ENCODE measurements at places on chromosomes 3 and 15.

DNA sequence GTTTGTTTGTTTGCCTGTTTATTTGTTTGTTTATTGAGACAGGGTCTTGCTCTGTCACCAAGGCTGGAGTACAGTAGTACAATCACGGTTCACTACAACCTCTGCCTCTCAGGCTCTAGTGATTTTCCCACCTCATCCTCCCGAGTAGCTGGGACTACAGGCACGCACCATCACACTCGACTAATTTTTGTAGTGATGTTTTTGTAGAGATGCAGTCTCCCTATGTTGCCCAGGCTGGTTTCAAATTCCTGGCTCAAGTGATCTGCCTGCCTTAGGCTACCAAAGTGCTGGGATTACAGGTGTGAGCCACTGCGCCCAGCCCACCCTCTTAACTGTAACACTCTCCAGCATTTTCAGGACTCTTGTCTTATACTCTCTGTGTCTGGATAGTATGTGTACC lies 26.7 kb downstream of the PLD1 start:
- no peak for DNase-seq

- DNase-seq = no peak
Observed at GRCh38 chr3:140754936-140755335, 77.1 kb downstream of the TRIM42 start.

GRCh38 chr15:48002767-48003166 lies 118.0 kb upstream of the SLC24A5 start:
- DNase-seq = no peak

GRCh38 chr3:65173841-65174240 lies 486.0 kb upstream of the ADAMTS9 start:
- no peak for DNase-seq

- DNase-seq = no peak
Observed at GRCh38 chr15:70869346-70869745, 15.4 kb upstream of the LARP6 start.

DNA sequence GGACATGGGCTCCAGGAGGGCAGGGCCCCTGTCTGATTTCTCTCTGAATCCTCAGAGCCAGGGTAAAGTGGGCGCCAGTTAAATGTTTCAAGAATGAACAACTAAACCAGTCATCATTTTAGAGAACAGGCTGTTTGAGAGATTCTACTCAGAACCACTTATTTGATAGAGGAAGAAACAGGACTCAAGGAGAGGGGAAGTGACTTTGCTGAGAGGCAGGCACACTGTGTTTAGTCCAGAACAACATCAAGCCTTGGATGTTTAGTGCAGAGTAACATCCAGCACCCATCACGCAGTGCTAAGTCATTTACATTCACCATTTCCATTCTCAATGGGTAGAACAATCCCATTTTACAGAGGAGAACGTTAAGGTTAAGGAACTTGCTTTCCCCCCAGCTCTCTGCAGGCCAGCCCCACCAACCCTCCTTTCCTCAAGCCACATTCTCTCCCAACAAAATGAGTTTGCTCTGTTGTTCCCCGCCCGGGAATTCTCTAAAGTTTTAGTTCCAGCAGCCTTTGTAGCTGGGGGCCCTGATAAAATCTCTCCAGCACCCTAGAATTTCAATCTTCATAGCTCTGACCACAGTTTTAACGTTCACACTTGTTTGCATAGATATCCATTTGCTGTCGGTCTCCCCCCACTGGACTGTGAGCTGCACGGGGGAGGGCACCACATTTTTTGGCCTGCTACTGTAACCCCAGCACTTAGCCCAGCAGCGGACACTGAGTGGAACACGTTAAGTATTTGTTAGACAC lies 962 bp downstream of the NMNAT3 start:
- no peak for DNase-seq

DNA sequence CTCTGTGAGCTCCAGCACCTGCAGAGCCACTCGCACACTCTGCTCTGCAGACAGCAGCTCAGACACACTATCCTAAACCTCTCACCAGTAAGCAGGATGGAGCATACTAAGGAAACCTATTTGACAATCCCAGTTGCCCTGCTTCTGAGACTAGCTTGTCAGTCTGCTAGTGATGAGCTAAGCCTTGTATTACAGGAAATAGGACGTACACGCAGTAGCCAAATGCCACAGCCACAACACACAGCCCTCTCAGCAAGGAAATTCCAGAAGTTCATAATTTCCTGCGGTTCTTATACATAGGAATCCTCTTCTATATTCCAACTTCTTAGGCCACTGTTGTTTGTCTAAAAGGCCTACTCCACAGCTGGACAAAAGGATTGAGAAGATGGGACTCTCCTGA lies 74.5 kb downstream of the MYLK start:
- DNase-seq = no peak

DNA sequence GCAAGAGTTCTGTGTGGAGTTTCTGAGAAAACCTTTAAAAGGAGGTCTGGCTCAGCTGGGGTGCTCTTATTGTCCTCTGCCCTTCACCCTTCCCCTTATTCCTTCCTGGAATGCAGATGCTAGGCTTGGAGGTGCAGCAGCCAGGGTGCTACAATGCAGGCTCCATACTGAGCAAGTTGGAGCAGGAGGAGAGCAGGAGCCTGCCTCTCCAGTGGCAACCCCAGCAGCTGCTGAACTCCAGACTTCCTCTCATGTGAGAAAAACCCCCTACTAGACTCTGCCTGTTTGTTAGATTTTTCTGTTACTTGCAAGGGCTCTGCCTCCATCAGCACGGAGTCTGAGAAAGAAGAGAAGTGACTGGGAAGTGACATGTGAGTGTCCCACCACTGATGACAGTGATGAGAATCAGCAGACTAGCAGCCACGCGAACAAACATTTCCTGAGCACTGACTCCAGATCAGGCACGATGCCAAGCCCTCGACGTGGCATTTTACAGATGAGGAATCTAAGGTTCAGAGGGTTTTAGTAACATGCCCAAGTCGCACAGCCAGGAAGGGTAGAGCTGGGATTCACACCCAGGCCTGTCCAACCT lies 16.1 kb upstream of the RARRES1 start:
- no peak for DNase-seq

DNA sequence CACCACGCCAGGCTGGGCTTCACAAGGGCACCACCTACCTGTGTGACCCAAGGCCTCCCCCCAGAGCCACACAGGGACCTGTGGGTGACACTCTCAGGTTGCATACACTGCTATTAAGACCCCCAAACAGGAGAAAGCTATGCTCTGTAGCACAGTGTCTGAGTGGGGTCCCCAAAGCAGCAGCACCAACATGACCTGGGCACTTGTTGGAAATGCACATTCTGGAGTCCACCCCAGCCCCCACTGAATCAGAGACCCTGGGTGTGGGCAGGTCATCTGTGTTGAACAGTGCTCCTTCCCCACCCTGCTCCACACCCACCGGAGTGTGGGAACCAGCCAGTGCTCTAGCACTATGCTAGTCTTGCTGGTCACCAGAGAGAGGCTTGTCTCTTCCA lies 76.1 kb downstream of the ADAMTS17 start:
- DNase-seq = no peak

GRCh38 chr15:61743345-61743909 lies 316.8 kb downstream of the VPS13C start:
- no peak for DNase-seq

DNA sequence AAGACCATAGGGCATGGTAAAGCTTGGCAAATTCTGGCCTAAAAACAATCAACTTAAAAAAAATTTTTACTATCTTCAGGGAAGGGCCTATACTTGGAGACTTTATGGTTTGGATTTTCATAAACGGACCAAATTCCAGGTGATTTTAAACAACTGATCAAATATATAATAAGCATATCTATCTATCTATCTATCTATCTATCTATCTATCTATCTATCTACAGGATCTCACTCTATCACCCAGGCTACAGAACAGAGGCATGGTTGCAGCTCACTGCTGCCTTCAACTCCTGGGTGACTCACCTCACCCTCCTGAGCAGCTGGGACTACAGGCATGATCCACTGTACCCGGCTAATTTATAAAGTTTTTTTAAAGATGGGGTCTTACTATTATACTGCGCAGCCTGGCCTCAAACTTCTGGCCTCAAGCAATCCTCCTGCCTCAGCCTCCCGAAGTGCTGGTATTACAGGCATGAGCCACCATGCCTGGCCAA lies 6.7 kb downstream of the SPPL2A start:
- DNase-seq = no peak

DNA sequence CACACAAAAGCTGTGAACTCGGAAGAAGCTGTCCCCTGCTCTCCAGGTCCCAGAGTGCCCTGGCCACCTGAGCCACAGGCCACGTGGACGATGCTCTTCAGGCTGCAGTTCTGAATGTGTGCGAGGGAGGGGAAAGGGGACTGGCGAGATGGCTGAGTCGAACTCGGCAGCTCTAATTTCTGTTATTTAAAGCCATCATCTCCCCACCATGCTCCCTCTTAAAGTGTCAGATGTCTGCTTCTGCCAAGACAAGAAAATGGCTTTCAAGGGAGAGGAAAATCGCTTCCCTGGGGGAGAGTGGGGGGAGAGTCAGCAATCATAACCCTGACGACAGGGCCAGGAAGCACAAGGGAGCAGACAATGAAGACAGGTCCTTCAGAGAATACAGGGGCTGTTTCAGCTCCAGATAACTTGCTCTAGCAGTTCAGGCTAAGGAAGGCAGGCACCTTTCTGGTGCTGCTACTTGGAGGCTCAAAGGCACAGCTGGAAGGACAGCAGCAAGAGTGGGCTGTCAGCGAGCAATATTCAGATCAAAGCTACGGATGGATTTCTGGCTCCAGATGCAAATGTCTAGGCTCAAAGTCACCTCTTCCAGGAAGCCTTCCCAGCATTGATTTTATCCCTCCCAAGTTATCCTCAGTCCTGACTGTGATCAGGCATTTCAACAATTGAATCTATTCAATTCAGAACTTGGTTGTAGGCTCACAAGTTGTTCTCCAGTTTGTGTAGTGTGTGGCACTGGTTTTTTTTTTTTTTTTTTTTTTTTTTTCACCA lies 15.5 kb upstream of the CCDC33 start:
- DNase-seq = no peak

- no peak for DNase-seq
Observed at GRCh38 chr3:52230889-52231499, 5.5 kb upstream of the TLR9 start.

DNA sequence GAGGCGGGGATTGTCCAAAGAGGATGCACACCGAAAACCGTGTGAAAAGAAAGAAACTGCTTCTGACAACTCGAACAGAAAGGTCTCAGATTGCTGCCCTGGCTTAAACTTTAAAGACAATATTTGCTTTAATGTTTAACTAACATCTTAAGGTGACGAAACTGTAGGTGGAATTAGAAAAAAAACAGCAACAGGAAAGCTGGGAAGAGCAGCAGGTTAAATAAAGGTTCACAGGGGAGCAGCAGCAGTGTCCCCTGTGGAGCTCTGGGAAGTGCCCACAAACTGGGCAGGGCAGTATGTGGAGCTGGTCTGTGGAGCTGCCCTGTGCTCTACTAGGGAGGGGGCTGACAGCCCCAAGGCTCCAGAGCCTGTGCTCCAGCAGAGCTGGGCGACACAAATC lies 25.4 kb downstream of the RUVBL1 start:
- DNase-seq = no peak

All from H54 (cell line).